Stimulated activated CD4-positive, alpha-beta T cell treated with anti-CD3 and anti-CD28 coated beads, Interleukin-1b, Interleukin-23, amount 100 ng/mL, for 48 hours (primary cell): ENCODE measurements at places on chromosomes 2 and 18.
A peak's percentile ranks its signal among the peaks of the same experiment; 100 is the strongest.

GRCh38 chr2:36707050-36707449, 10.5 kb downstream of the VIT start:
- DNase-seq, result no peak

GRCh38 chr2:46066116-46066515, 231.1 kb upstream of the EPAS1 start:
- DNase-seq, result no peak

DNA sequence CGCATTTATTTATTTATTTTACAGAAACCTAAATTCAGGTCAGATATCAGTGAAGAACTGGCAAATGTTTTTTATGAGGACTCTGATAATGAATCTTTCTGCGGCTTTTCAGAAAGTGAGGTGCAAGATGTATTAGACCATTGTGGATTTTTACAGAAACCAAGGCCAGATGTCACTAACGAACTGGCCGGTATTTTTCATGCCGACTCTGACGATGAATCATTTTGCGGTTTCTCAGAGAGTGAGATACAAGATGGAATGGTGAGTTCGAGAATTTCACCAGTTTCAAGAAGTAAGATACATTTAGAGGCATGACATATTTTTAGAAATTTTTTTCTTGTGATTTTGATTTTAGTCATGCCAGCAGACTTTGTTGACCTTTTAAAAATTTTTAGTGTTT, 4.6 kb downstream of the CDCA7 start:
- DNase-seq, result no peak

GRCh38 chr2:131008967-131009366, 84.3 kb downstream of the FAM168B start:
- DNase-seq, result no peak

DNA sequence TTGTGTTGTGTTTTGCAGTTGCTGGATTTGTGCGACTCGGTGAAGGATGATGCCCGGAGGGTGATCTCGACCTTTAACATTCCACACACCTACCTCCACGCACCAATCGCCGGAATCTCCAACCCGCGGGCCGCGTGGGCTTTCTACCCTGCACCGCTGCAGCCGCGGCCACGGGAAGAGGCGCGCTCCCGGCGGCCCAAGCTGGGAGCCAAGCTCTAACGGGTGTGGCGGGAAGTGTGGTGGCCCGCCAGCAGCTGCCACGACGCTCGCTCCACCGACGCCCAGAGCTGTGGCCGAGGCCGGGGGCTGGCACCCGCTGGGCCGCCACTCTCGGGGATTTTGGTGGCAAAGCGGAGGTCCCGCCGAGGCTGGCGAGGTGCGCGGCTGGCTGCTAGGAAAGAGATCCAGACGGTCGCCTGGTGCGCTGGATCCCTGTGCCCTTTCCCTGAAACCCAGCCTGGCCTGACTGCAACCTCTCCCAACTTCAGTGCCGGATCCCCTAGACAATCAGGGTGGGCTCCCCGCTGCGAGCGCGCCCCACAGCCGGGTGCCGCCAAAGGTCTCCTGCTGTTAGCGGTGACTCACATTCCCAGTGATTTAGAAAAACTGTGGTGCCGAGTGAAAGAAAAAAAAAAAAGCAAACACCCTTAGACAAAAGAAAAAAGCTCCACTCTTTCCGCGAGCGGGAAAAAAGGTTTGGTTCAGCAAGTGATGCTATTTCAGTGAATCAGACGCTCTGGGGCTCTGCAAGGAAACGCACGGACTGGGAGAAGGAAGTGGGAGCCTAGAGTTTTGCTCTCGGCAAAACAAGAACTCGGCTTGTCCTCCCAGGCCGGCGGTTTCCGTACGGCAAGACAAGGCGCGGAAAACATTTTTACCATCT, 2.9 kb upstream of the BCL2L11 start:
- DNase-seq, result peak; percentile 40

- no peak for DNase-seq
Measured at GRCh38 chr2:109457794-109458193, 156.0 kb downstream of the SEPTIN10 start.

DNA sequence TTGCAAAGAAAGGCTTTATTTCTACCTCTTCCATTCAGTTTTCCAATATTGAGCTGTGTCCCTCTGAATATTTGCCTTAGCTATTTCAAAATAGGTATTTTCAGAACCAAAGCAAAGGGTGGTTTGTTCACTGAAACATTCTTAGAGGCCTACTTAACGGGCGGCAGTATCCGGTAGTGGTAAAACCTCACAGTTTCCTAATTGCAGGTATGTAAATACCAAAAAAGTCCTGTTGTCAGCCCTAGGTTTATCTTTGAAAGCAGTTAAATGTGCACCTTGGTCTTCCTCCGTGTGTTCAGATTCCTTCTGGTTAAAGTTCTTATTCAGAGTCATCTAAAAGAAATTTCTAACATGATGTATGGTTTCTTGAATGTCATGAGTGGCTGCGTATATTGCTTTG, 38.9 kb downstream of the CCNT2 start:
- no peak for DNase-seq

DNA sequence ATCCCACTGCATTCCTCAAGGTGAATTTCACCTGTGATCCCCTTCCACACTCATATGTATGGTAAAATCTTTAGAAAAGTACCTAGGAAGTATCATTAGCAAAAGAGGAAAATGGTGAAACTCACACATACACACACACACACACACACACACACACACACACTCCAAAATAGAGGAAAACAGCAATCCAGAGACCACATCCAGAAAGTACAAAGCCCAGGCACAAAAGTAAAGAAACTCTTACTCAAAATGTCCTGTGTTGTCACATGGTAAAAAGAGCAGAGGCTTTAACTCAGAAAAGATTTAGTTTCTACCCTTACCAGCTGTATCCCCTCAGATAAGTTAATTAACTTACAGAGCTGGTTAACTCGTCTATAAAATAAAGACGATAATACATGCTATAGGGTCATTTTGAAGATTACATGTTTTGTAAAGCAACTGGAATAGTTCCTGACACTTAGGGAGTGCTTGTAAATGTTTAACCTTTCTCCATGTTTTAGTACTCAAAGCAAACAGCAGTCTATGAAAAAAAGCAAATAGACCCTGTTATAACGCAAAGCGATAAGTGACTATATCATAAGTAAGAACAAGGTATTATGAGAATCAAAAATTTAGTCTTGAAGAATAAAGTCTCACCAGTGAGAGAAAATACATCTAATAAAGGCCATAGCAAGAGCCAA, 360.0 kb upstream of the LRATD1 start:
- no peak for DNase-seq

DNA sequence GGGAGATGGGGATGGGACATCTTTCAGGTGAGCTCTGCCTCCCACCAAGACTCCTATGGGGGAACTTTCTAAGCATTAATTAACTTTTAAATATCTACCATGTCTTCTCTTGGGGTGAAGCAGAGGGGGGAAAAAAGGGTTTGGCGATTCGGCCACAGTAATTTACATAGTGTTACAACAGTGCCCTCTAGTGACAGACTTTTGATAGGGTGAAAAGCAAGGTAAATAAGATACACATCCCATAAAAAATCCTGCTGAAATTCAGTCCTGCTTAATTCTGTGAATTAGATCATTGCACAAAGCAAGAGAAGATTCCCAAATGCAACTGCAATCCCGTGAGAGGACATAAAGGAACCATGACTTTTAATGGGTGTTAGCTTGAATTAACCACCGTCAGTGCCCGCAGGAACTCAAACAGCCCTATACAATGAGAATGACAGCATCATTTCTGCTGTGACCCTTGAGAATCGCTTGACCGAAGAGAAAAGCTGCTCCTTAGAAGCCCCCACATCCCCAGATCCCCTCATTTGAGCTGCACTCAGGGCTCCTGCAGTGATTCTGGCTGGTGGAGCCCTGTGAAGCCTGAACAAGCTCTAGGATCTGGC, 32.8 kb downstream of the FAM124B start:
- no peak for DNase-seq

GRCh38 chr2:47528874-47529273, 125.9 kb downstream of the MSH2 start:
- DNase-seq, result no peak

DNA sequence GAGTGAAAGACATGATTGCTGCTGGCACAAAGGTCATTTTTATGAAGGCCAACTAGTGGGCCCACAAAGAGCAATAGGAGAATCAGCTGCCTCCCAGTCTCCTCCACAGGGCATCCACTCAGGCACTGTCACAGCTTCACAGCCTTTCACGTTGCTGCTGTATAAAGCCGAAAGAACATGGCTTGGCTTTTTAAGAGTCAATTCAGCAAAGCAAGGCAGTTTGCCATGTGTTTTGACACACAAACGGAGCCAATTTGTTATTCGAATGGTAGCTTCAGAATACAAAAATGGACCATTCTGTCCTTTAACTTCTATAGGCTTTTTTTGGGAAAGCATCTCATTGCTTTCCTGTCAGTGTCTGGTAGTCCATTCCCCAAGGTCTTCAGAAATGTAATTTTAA, 283.4 kb upstream of the PARD3B start:
- no peak for DNase-seq

- DNase-seq, result no peak
Measured at GRCh38 chr18:78376046-78376445, 603.6 kb upstream of the SALL3 start.

- DNase-seq, result no peak
Measured at GRCh38 chr18:46672062-46672970, 15.3 kb upstream of the LOXHD1 start.

GRCh38 chr18:21164548-21165095, 53.0 kb upstream of the ROCK1 start:
- DNase-seq, result no peak

DNA sequence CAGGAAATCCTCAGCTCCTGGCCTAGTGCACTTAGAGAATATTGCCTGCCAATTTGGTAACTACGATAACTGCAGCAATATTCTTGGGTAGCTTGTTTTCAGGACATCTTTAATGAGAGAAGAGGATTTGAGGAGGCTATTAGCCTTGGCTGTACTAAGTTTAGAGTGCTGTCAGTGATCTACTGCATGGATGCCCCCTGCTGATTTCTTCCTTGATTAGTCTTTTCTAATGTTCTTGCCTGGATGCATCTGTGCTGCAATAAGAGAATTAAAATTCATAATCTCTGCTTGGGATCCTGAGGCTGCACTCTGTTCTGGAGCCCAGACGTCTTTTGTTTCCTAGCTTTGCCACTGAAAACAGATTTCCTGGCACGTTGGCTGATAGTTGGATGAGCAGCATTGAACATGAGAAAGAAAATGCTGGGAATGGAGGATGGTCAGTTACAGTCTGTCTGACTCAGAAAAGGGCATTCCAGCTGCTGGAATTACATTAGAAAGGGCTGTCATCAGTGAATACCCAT, 115.4 kb downstream of the CCDC85A start:
- no peak for DNase-seq

- DNase-seq, result no peak
Measured at GRCh38 chr2:163709270-163709669, 26.5 kb downstream of the FIGN start.

DNA sequence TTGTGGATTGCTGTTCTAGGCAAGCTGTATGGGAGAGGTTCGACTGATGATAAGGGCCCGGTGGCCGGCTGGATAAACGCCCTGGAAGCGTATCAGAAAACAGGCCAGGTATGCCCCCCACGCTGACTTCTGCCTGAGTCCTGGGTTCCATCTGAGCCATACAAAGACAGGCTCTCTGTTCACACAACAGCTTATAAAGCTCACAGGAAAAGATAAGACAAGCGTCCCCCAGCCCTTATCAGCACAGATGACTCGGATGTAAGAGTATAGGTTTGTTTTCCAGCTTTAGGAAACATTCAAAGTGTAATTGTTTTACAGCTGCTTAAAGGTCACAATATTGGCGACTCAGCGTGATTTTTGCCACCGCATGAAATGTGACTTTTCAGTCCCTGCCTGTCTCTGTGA, 12.7 kb downstream of the CNDP2 start:
- DNase-seq, result no peak

GRCh38 chr2:240836781-240837467, 16.9 kb upstream of the KIF1A start:
- no peak for DNase-seq
